Cardiac septum (tissue), 1 donor: ENCODE measurements at places on chromosomes 11 and 22. TPM values are rescaled to one million over a fixed set of nuclear protein-coding genes. Genes with fewer than 3 reads are reported as not detected.

Gene MYOD1
- total RNA-seq: not detected

Gene YPEL1
- 9.6 TPM for total RNA-seq

Gene STX3
- 10.0 TPM for total RNA-seq

Gene OR4D5
- not detected for total RNA-seq

Gene SCN4B
- 17.0 TPM for total RNA-seq

Gene NPAS4
- not detected for total RNA-seq

Gene LRRC75B
- 4.2 TPM for total RNA-seq

Gene SPDYC
- total RNA-seq: not detected

Gene TMEM86A
- total RNA-seq: 2.6 TPM

Gene BCO2
- 67.8 TPM for total RNA-seq

Gene GPR83
- not detected for total RNA-seq

Gene MYRF
- total RNA-seq: 0.27 TPM
